ENCODE measurements at places on chromosomes 12 and 14.

GRCh38 chr12:95881331-95881955, 22.7 kb downstream of the SNRPF start:
- no peak for DNase-seq

DNA sequence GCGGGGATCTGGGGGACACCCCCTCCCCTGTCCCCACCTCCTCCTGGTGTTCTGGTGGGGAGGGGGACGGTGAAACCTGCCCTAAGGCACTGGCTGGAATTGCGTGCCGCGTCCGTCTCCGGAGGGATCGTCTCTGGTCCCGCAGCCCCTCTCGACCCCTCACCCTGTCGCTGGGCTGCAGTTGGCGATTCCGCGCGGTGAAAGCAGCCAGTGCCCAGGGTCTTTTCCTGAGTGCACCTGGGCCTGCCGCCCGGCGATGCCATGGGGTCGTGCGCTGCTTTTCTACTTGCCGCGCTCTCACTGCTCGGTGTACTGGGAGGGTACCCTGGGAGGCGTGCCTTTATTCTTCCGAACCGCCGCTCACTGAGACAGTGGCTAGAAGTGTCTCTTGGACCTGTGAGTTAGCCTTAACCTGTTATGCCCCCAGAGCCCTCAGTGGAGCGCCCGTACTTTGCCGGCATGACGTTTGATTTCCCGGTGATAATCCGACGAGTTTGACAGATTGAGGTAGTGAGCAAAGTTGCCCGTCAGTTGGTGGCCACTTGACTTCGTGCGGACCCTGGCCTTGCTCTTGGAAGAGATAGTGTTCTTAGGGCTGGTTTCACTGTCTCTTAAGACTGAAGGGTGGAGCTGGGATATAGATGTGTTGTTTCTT, 788 bp downstream of the SFSWAP start:
- peak; percentile 38 for DNase-seq

DNA sequence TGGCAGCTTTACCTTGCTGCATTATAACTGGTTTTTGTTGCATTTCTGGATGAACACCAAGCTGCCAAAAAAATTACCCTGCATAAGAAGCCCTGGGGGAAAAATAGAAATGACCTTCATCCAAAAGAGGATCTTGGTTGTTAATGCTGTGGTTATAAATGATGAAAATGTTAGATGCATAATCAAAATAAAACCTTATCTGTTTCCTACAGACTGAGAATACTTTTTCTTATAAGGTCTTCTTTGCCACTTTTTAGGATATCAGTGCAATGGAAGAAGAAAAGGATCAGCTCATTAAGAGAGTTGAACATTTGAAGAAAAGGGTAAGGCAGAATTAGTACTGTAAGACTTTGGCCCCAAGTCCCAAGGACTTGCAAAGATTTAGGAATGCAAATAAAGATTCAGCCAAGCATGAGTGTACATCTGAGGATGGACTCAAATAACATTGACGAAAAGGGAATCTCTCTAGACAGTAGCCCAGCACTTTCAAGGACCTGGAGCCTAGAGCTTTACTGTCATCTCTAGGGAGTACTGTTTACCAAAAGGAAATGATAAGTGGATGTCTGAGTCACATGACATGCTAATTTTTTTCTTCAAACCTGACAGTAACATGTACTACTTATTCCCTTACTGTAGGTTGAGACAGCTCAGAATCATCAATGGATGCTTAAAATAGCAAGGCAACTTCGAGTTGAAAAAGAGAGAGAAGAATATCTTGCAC, 10.7 kb downstream of the IFT81 start:
- DNase-seq: peak; percentile 42

DNA sequence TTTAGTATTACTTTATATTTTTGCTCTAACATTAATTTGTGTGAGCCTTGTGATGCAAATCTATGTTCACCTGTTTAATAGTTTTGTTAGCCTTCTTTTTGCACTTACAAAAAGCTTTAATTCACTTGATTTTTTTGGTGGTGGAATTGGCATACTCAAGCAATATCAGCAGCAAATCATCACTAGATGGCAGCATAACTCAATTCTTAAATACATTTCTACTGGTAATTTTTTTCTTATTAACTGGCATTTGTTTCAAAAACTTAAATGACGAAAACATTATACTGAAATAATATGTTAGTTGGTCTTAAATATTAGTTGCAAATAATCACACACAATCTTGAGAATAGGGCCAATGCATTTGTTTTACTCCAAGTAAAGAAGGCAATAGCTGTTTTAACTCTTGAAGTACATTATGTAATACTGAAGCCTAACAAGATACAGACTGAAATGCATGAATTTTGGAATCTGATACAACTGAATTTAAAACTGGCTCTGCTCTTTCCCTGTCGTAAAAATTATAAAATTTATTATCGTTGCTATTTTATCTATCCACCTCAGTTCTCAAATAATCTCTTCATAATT, 151.5 kb downstream of the ATXN7L3B start:
- DNase-seq: peak; percentile 62

DNA sequence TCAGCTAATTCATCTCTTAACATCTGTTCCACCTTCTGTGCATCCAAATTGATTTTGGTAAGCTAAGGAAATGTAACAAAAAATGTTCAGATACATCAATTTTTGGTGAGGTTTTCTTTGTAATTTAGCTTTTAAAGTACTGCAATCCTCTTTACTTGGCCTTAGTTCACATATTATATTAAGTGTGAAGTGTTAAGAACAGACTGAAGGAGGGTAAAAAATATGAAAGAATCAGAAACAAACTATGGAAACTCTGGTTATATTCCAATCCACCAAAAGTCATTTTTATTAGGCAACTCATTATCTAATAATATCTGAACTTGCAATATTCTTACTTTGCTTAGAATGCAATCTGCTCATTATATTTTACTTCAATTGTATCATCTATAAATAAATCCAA, 49.1 kb downstream of the CEP290 start:
- DNase-seq: no peak

DNA sequence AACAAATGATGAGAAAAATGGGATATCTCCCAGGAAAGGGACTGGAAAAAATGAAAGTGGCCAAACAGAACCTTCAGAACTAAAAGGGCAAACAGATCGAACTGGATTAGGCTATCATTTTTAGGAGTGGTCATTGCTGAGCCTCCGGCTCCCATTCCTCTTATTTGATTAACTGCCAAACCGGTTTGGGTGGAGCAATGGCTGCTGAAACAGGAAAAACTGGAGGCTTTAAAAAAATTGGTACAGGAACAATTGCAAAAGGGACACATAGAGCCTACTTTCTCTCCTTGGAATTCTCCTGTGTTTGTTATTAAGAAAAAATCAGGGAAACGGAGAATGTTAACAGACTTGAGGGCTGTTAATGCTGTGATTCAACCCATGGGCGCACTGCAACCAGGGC, 49.7 kb downstream of the TNFAIP2 start:
- no peak for DNase-seq

Measured in NB4 (cell line).